Activated CD4-positive, alpha-beta memory T cell treated with anti-CD3 and anti-CD28 coated beads, Interleukin-2, amount 10 ng/mL, durations not matched to agents 7 days and 5 days (primary cell): ENCODE measurements at places on chromosomes 1 and 21.

GRCh38 chr1:54229281-54229891 lies 29.4 kb downstream of the MRPL37 start:
- peak overlapping the region; percentile 75 for H3K27ac ChIP-seq
- peaks cover 53% of the 10 kb centered on the region for H3K4me1 ChIP-seq
- peaks cover 42% of the 10 kb centered on the region for H3K36me3 ChIP-seq
- peak overlapping the region; percentile 73 for H3K4me3 ChIP-seq

GRCh38 chr1:50967416-50968157 lies 2.5 kb upstream of the CDKN2C start:
- peaks cover 27% of the 10 kb centered on the region for H3K36me3 ChIP-seq
- H3K4me3 ChIP-seq: peak overlapping the region; percentile 90
- peaks cover 15% of the 10 kb centered on the region for H3K27me3 ChIP-seq
- H3K27ac ChIP-seq: peak overlapping the region; percentile 99
- no peak for DNase-seq
- peaks cover 27% of the 10 kb centered on the region for H3K4me1 ChIP-seq

- H3K4me3 ChIP-seq: peak within 1 kb of the TSS; percentile 100
- DNase-seq: peak; percentile 85
These were observed at the start of gene TMEM69 for GRCh38 chr1:45687754-45688740. TMEM69 (plus strand) TSS chr1:45688181; CDS start chr1:45691069, 2,888 bp downstream.

DNA sequence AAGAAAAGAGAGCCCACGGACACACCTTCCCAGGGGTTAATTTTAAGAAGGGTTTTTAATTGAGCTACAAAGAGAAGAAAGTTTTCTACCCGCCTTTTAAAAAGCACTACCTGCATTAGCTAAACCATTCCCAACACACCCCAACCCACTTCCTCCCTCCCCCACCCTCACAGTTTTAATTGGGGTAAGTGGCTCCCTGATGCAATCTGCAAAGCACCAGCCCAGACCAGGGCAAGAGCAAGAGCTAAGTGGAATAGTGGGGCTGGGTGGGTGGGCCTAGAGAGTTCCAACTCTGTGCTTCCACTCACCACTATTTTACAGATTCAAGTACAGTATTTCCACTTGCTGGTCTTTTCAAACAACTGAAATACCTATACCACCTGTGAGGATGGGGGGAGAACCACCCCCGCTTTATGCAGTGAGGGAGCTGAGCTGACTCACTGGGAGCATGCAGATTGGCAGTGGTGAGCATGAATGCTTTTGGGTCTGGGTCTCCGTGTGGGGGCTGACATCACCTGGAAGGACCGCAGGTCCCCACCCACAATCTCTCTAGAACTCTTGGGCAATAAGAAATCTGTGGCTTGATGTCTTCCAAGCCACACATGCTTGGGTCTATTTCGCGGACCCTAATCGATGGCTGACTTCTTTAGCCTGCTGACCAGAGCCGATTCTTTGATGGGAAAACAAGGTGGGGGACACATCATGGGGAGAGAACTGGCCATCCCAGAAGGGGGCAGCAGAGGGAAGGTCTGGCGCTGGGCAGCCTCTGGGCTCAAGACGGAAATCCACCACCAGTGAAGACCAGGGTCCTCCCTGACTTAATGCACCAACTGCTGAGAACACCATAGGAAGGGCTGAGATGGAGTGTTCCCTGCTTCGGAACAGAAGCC lies 95.5 kb downstream of the SSBP3 start:
- peaks cover 6% of the 10 kb centered on the region for H3K36me3 ChIP-seq
- H3K4me1 ChIP-seq: peaks cover 46% of the 10 kb centered on the region
- no peaks in the 10 kb centered on the region for H3K27me3 ChIP-seq
- no peak for DNase-seq

- H3K4me1 ChIP-seq: peaks cover 18% of the 10 kb centered on the region
- H3K27me3 ChIP-seq: no peaks in the 10 kb centered on the region
- peaks cover 4% of the 10 kb centered on the region for H3K36me3 ChIP-seq
- no peak for DNase-seq
- H3K4me3 ChIP-seq: no peak overlapping the region
- H3K27ac ChIP-seq: no peak overlapping the region
These were observed 309.4 kb downstream of the NFIA start for GRCh38 chr1:61391730-61392129.

- DNase-seq: no peak
- no peak overlapping the region for H3K27ac ChIP-seq
- H3K27me3 ChIP-seq: no peaks in the 10 kb centered on the region
- H3K4me1 ChIP-seq: no peaks in the 10 kb centered on the region
- no peaks in the 10 kb centered on the region for H3K36me3 ChIP-seq
These were observed 203.7 kb upstream of the ESRRG start for GRCh38 chr1:216926720-216927510.

DNA sequence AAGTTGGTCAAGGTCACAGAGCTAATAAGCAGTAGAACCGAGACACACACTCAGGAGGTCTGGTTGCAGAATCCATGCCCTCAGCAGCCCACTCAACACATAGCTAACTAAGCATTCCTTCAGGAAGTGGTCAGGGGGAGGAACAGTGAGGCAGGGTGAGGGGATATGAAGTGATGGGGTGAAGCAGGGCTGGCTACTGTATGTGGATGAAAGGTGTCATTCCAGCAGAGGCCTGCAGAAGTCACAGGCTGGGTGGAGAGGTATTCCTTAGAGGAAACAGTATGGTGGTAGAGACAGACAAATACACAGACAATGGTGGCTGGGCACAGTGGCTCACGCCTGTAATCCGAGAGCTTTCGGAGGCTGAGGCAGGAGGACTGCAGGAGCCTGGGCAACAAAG lies 14.1 kb downstream of the TMCO4 start:
- H3K27me3 ChIP-seq: no peaks in the 10 kb centered on the region
- peaks cover 30% of the 10 kb centered on the region for H3K36me3 ChIP-seq
- H3K4me1 ChIP-seq: peaks cover 10% of the 10 kb centered on the region
- H3K4me3 ChIP-seq: no peak overlapping the region
- H3K27ac ChIP-seq: no peak overlapping the region
- DNase-seq: no peak

- H3K36me3 ChIP-seq: no peaks in the 10 kb centered on the region
- H3K27ac ChIP-seq: no peak overlapping the region
- H3K4me3 ChIP-seq: no peak overlapping the region
- H3K4me1 ChIP-seq: no peaks in the 10 kb centered on the region
These were observed 32.4 kb downstream of the PSMG1 start for GRCh38 chr21:39150877-39151276.

DNA sequence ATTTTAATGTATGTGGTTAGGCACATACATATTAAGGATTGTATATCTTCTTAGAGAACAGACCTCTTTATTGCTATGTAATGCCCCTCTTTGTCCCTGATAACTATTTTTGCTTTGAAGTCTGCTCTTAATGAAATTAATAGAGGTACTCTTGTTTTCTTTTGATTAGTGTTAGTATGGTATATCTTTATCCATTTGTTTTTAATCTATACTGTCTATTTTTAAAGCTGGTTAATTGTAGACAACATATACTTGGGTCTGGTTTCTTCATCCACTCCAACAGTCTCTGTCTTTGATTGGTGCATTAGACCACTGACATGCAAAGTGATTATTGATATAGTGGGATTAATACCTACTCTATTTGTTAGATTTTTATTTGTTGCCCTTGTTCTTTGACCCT lies 36.0 kb downstream of the LEPR start:
- H3K27ac ChIP-seq: no peak overlapping the region
- peaks cover 30% of the 10 kb centered on the region for H3K4me1 ChIP-seq
- H3K36me3 ChIP-seq: peaks cover 3% of the 10 kb centered on the region
- H3K4me3 ChIP-seq: no peak overlapping the region
- H3K27me3 ChIP-seq: no peaks in the 10 kb centered on the region

GRCh38 chr1:206636671-206637070 lies 1.3 kb downstream of the DYRK3 start:
- H3K4me1 ChIP-seq: peaks cover 36% of the 10 kb centered on the region
- peak overlapping the region; percentile 9 for H3K4me3 ChIP-seq
- peaks cover 16% of the 10 kb centered on the region for H3K27me3 ChIP-seq
- H3K27ac ChIP-seq: no peak overlapping the region

DNA sequence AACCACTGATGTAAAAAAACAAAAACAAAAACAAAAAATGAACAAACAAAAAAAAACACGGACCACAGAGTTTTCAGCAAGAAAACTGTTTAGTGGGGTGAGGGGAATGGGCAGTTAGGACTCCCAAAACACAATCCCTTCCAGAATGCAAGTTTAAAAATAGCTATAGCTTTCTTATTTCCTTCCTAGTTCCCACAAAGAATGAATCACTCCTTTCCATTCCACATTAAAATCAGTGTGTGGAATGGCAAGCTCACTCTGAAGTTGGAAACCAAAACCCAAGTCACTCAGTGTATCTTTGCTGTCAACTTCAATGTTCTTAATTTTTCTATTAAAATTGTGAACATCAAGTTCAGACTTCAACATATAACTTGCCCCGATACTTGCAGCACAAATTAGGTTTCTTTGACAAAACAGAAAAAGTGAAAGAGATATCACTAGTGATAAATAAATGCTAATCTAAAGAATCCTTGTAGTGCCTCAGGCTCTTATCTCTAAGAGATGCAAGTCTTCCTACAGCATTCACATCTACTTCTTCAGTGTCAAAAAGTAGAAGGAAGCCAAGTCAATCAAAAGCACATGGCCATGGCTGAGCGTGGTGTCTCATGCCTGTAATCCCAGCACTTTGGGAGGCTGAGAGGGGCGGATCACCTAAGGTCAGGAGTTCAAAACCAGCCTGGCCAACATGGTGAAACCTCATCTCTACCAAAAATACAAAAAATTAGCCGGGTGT lies 45.5 kb downstream of the TOR3A start:
- peaks cover 6% of the 10 kb centered on the region for H3K36me3 ChIP-seq
- DNase-seq: no peak
- no peak overlapping the region for H3K4me3 ChIP-seq
- no peak overlapping the region for H3K27ac ChIP-seq

- no peak overlapping the region for H3K4me3 ChIP-seq
- H3K4me1 ChIP-seq: peaks cover 6% of the 10 kb centered on the region
- no peak for DNase-seq
- H3K36me3 ChIP-seq: no peaks in the 10 kb centered on the region
- no peak overlapping the region for H3K27ac ChIP-seq
These were observed 43.6 kb downstream of the RAP1GAP start for GRCh38 chr1:21625390-21626190.

- no peaks in the 10 kb centered on the region for H3K27me3 ChIP-seq
- no peaks in the 10 kb centered on the region for H3K4me1 ChIP-seq
- H3K4me3 ChIP-seq: no peak overlapping the region
- H3K27ac ChIP-seq: no peak overlapping the region
These were observed 208.6 kb downstream of the LHX8 start for GRCh38 chr1:75342786-75343185.

DNA sequence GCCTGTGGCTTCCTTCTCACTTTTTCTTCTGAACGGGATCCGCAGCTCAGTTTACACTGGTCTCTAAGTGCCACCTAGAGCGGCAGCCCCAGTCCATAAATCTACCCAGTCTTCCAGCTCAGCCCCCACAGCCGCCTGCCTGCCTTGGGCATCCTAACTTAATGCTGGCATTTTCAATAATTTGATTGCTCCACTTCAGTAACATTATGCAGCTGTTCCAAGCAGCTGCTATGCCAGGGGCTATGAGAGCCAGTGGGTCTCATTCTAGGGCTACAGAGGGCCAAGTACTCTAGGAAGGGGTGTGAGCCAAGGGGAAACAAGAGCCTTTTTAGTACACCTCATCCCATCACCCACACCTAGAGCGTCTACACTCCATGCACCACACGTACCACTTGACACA lies 48.4 kb upstream of the COA6 start:
- no peak overlapping the region for H3K4me3 ChIP-seq
- peaks cover 16% of the 10 kb centered on the region for H3K4me1 ChIP-seq
- no peak for DNase-seq

GRCh38 chr1:18721041-18721440 lies 90.4 kb downstream of the PAX7 start:
- H3K4me3 ChIP-seq: no peak overlapping the region
- H3K27me3 ChIP-seq: peaks cover 48% of the 10 kb centered on the region
- no peaks in the 10 kb centered on the region for H3K36me3 ChIP-seq
- no peaks in the 10 kb centered on the region for H3K4me1 ChIP-seq
- no peak for DNase-seq
- no peak overlapping the region for H3K27ac ChIP-seq
